Activated CD4-positive, alpha-beta memory T cell treated with anti-CD3 and anti-CD28 coated beads for 36 hours (primary cell): ENCODE measurements at places on chromosomes 3 and 15. TPM values are rescaled to one million over a fixed set of nuclear protein-coding genes. Genes with fewer than 3 reads are reported as not detected.

DNA sequence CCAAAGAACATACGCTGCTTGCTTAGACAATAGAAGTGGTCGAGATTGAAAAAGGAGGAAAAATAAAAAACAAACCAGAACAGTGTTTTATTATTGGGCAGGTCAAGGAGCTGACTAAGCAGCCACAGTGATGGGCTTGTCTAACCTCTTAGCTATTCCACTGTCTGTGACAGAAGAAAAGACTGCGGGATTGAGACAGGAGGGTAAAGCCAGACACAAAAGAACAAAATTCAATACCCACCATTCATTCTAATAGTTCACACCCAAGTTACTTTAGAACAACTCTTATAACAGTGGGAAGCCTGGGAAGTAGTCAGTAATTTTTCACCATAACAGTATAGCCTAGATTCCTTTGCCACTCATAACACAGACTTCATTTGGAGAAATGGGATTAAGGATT lies 435.4 kb downstream of the MFSD1 start:
- DNase-seq: no peak
- no peaks in the 10 kb centered on the region for H3K4me1 ChIP-seq
- no peaks in the 10 kb centered on the region for H3K27me3 ChIP-seq
- no peaks in the 10 kb centered on the region for H3K36me3 ChIP-seq
- H3K27ac ChIP-seq: no peak overlapping the region

DNA sequence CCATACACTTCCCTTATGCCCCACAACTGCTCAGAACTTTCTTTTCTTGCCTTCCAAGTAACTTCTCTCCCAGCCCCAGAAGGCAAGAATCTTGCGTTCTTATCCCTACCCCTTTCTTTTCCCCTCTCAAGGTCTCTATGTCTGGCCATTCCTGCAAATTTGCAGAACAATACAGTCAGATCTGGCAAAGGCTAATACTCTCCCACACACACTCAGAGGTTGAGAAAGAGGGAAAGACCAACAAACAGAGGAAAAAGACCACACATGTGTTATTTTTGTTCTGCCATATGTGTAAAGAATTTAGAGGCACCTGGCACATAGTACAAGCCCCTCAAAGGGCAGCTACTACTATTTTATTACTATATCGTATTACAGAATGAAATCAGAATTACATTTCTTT lies 25.7 kb downstream of the GJD2 start:
- no peak overlapping the region for H3K4me3 ChIP-seq
- no peaks in the 10 kb centered on the region for H3K4me1 ChIP-seq
- peaks cover 10% of the 10 kb centered on the region for H3K27me3 ChIP-seq
- no peak overlapping the region for H3K27ac ChIP-seq
- H3K36me3 ChIP-seq: no peaks in the 10 kb centered on the region
- DNase-seq: no peak

- no peak overlapping the region for H3K27ac ChIP-seq
- no peak overlapping the region for H3K4me3 ChIP-seq
- H3K27me3 ChIP-seq: no peaks in the 10 kb centered on the region
- H3K4me1 ChIP-seq: peaks cover 3% of the 10 kb centered on the region
- no peak for DNase-seq
- H3K36me3 ChIP-seq: peaks cover 5% of the 10 kb centered on the region
Measured at GRCh38 chr15:36778531-36778930, 199.1 kb downstream of the CDIN1 start.

- DNase-seq: no peak
- no peaks in the 10 kb centered on the region for H3K4me1 ChIP-seq
- H3K27me3 ChIP-seq: peaks cover 22% of the 10 kb centered on the region
- no peak overlapping the region for H3K4me3 ChIP-seq
- H3K36me3 ChIP-seq: no peaks in the 10 kb centered on the region
Measured at GRCh38 chr15:29799859-29800258, 22.4 kb downstream of the TJP1 start.

- no peak for DNase-seq
- no peak overlapping the region for H3K27ac ChIP-seq
- no peak overlapping the region for H3K4me3 ChIP-seq
Measured at GRCh38 chr3:191768421-191768820, 307.5 kb downstream of the PYDC2 start.

GRCh38 chr15:72850833-72851232 lies 67.3 kb upstream of the ADPGK start:
- H3K27me3 ChIP-seq: peaks cover 23% of the 10 kb centered on the region
- no peak overlapping the region for H3K27ac ChIP-seq
- H3K4me1 ChIP-seq: no peaks in the 10 kb centered on the region
- H3K36me3 ChIP-seq: no peaks in the 10 kb centered on the region

Gene ECE2
- total RNA-seq: not detected

Gene GABRG3
- total RNA-seq: not detected

DNA sequence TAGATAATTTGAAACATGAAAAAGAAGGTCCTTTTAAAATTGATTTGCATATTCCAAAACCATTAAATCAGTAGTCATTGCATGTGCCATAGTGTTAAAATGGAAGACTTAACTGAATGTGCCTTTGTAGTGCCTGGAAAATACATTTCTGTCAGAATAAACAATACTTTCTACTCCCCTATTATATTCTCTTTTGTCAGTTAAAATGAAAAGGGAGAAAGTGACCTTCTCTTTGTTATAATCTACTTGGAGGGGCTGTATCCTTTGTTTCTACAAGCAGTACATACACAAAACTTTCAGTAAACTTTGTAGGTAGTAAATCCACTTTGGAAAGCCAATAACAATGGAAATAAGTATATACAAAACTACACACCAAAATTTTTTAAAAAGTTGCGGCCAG lies 189.5 kb downstream of the NLGN1 start:
- no peak for DNase-seq
- peaks cover 12% of the 10 kb centered on the region for H3K27me3 ChIP-seq
- no peak overlapping the region for H3K27ac ChIP-seq
- no peaks in the 10 kb centered on the region for H3K36me3 ChIP-seq
- H3K4me1 ChIP-seq: peaks cover 6% of the 10 kb centered on the region

- peak; percentile 50 for DNase-seq
- H3K36me3 ChIP-seq: peaks cover 13% of the 10 kb centered on the region
- no peak overlapping the region for H3K4me3 ChIP-seq
- peaks cover 19% of the 10 kb centered on the region for H3K4me1 ChIP-seq
Measured at GRCh38 chr3:149936812-149937230, 33.9 kb downstream of the PFN2 start.

DNA sequence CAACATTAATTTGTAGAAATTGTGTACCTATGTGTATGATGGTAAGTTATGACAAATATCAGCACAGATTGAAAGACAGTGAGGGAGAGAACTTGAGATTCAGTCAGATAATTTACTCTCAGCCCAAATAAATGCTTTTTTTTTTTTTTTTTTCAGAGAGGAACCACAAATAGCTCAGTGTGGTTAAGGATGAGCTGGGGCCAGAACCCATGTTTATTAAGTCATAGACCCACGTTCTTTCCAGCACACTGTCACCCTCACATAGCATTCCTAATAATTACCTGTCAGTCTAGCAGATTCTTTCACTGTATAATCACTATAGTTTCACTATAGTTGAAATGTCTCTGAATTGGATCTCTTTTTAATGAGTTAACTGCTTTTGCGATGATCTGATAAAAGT lies 246.1 kb downstream of the ZIC1 start:
- no peak overlapping the region for H3K27ac ChIP-seq
- H3K27me3 ChIP-seq: no peaks in the 10 kb centered on the region
- no peak for DNase-seq

Gene DAZL
- not detected for total RNA-seq

DNA sequence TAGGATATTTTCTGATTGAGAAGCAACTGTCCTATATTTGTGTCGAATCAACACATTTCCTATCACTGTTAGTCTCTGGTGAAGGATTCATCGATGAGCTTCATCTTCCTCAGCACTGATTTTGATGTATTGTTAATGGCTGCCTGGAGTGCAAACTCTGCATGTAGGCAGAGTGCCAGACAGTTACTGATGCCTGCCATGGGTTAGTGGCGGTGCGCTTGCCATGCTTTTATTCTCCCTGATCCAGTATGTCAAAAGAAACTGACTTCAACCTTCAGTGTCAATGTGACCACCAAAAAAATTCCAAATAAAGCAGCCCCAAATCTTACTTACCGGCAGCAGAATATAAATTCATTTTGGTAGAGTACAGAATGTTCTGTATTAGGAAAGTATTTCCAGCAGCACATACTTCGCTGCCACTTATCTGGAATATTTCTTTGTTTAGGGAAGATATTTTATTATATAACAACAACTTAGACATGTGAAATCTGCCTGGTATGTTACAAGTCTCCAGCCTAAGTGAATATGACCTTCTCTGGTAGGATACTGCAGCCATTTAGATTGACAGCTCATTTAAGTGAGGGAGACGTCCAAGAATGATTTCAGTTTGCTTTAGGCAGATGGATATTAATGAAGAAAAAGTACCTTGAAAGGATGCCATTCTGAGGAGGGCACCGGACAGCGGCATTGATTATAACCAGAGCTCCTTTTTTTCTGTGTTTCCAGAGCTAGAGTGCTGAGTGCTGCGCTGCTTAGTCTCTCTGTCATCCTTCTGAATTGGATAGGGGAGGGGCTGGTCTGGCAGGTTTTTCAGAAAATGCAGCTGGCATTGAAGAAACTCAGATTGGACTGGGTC lies 59.9 kb downstream of the ARHGEF26 start:
- no peaks in the 10 kb centered on the region for H3K4me1 ChIP-seq
- H3K27ac ChIP-seq: no peak overlapping the region
- no peak for DNase-seq

- H3K36me3 ChIP-seq: no peaks in the 10 kb centered on the region
- no peaks in the 10 kb centered on the region for H3K4me1 ChIP-seq
- H3K4me3 ChIP-seq: no peak overlapping the region
- H3K27me3 ChIP-seq: no peaks in the 10 kb centered on the region
- H3K27ac ChIP-seq: no peak overlapping the region
Measured at GRCh38 chr3:78697426-78697825, 1070.4 kb downstream of the ROBO1 start.

GRCh38 chr3:18234717-18235335 lies 190.3 kb downstream of the SATB1 start:
- H3K27ac ChIP-seq: no peak overlapping the region
- no peak for DNase-seq
- no peak overlapping the region for H3K4me3 ChIP-seq
- H3K27me3 ChIP-seq: peaks cover 23% of the 10 kb centered on the region

- no peaks in the 10 kb centered on the region for H3K36me3 ChIP-seq
- H3K4me1 ChIP-seq: no peaks in the 10 kb centered on the region
- no peak overlapping the region for H3K4me3 ChIP-seq
- DNase-seq: no peak
Measured at GRCh38 chr15:59931646-59932261, 72.4 kb upstream of the FOXB1 start.

DNA sequence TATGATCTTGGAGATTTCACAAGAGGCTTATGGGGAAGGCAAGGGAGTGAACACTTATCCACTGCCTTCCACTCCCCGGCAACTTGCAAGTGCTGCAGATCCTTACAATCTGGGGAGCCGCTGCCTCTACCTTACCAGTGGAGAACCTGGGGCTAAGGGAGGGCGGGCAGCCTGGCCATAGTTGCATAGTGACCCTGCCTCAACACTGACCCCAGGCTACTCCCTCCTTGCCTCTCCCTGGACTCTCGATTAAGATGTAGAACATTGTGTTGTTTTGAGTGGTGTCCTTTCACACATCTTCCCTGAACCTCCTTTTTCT lies 30.6 kb downstream of the SLC6A11 start:
- H3K27ac ChIP-seq: no peak overlapping the region
- H3K4me1 ChIP-seq: no peaks in the 10 kb centered on the region
- no peak overlapping the region for H3K4me3 ChIP-seq
- H3K27me3 ChIP-seq: peaks cover 26% of the 10 kb centered on the region
- no peak for DNase-seq

Gene RTP3
- not detected for total RNA-seq

DNA sequence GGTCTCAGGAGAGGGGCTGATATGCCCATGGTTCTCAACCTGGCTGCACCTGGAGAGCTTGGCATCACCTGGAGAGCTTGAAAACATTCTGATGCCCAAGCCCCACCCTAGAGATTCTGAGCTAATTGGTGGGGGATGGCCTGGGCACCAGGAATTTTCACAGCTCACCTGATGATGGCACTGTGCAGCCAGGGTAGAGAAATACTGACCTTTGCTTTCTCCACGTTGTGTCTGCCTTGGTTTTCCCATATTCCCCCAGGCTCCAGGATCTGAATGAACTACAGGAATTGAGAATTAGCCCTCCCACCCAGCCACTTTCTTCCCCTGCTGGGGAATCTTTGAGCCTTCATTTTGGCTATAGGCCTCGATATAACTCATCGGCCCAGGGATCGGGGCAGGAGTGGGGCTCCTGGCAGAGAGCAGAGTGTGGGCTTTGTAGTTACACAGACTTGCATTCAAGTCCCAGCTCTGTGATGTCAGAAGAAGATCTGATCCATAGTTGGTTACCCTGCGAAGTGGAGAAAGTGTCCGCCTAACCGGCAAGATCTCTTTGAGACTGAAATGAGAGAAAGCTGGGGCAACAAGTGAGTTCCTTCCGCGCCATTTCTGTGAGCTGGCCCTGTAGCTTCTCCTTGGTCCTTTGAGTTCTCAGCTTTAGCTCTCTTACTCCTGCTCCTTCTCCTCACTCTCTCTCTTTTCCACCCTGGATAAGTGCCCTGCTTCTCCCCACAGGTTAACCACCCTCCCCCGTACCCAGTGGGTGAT lies 33.1 kb upstream of the UBE2Q2 start:
- H3K27ac ChIP-seq: no peak overlapping the region
- peak; percentile 28 for DNase-seq
- no peaks in the 10 kb centered on the region for H3K4me1 ChIP-seq
- no peak overlapping the region for H3K4me3 ChIP-seq

- no peak overlapping the region for H3K27ac ChIP-seq
- H3K4me3 ChIP-seq: no peak overlapping the region
- DNase-seq: peak; percentile 36
Measured at GRCh38 chr3:68256635-68257223, 602.3 kb upstream of the SUCLG2 start.

- no peak overlapping the region for H3K4me3 ChIP-seq
- peaks cover 8% of the 10 kb centered on the region for H3K27me3 ChIP-seq
- H3K27ac ChIP-seq: no peak overlapping the region
Measured at GRCh38 chr3:97994328-97994945, 22.2 kb upstream of the RIOX2 start.

GRCh38 chr3:41874022-41874421 lies 87.9 kb downstream of the ULK4 start:
- H3K4me1 ChIP-seq: no peaks in the 10 kb centered on the region
- H3K4me3 ChIP-seq: no peak overlapping the region
- peaks cover 5% of the 10 kb centered on the region for H3K36me3 ChIP-seq

DNA sequence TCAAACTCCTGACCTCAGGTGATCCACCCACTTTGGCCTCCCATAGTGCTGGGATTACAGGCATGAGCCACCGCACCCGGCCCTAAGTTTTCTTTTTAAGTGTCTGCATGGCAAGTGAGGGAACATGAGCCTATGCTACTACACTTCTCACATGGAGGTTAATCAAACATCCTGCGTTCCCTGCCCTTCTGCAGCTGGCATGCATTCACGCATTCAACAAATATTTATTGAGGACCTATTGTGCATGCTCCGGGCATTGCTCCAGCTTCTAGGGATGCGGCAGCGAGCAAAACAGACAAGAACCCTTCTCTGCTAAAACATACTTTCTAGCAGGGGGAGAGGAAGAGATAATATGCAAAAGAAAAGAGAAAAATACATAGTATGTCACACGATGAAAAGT lies 42.6 kb upstream of the ACKR4 start:
- H3K27me3 ChIP-seq: no peaks in the 10 kb centered on the region
- H3K27ac ChIP-seq: no peak overlapping the region
- DNase-seq: no peak
- no peak overlapping the region for H3K4me3 ChIP-seq

- H3K27ac ChIP-seq: no peak overlapping the region
- DNase-seq: no peak
- no peaks in the 10 kb centered on the region for H3K36me3 ChIP-seq
- no peak overlapping the region for H3K4me3 ChIP-seq
Measured at GRCh38 chr3:140358686-140359085, 319.2 kb upstream of the TRIM42 start.

Gene CNBP
- total RNA-seq: 348 TPM

- no peak overlapping the region for H3K4me3 ChIP-seq
- no peak overlapping the region for H3K27ac ChIP-seq
- no peaks in the 10 kb centered on the region for H3K36me3 ChIP-seq
Measured at GRCh38 chr15:25667829-25668228, 195.3 kb downstream of the ATP10A start.

Gene HEMK1
- total RNA-seq: 82.6 TPM
